ENCODE measurements at places on chromosomes 6 and 20. TPM values are rescaled to one million over a fixed set of nuclear protein-coding genes. Genes with fewer than 3 reads are reported as not detected.

The ENPP1 gene
- 1.0 TPM for total RNA-seq

The RAB23 gene
- total RNA-seq, result 7.0 TPM

The C6orf89 gene
- total RNA-seq, result 17.6 TPM

The TPBG gene
- 42.7 TPM for total RNA-seq

The IL17F gene
- not detected for total RNA-seq

The KCNK16 gene
- not detected for total RNA-seq

The ZNF341 gene
- 4.4 TPM for total RNA-seq

The TMEM244 gene
- not detected for total RNA-seq

The VSX1 gene
- total RNA-seq, result 0.56 TPM

The PEX3 gene
- total RNA-seq, result 11.7 TPM

The CRYBG1 gene
- 0.55 TPM for total RNA-seq

The AGER gene
- total RNA-seq, result 1.7 TPM

The SAMD3 gene
- total RNA-seq, result not detected

The ADGRF4 gene
- total RNA-seq, result 6.8 TPM

The SERPINB6 gene
- total RNA-seq, result 149 TPM

The HLA-DQB1 gene
- total RNA-seq, result not detected

The NTSR1 gene
- 0.20 TPM for total RNA-seq

The PRSS16 gene
- 4.7 TPM for total RNA-seq

The RSPH4A gene
- total RNA-seq, result 0.11 TPM

The HSF2 gene
- total RNA-seq, result 7.1 TPM

The OR2B6 gene
- total RNA-seq, result 0.15 TPM

The ZNF391 gene
- 0.25 TPM for total RNA-seq

The HCRTR2 gene
- total RNA-seq, result not detected

The KIAA0408 gene
- total RNA-seq, result 6.6 TPM

The HCK gene
- total RNA-seq, result not detected

The AKAP7 gene
- total RNA-seq, result 2.6 TPM

The C6orf58 gene
- 0.14 TPM for total RNA-seq

The XKR7 gene
- not detected for total RNA-seq

The LST1 gene
- total RNA-seq, result 0.37 TPM

The PBOV1 gene
- total RNA-seq, result not detected

The CST9 gene
- total RNA-seq, result not detected

The ZNF334 gene
- not detected for total RNA-seq

The RAET1G gene
- 10.8 TPM for total RNA-seq

The GABRR2 gene
- 0.20 TPM for total RNA-seq
